ENCODE measurements at places on chromosomes 16 and 17.

DNA sequence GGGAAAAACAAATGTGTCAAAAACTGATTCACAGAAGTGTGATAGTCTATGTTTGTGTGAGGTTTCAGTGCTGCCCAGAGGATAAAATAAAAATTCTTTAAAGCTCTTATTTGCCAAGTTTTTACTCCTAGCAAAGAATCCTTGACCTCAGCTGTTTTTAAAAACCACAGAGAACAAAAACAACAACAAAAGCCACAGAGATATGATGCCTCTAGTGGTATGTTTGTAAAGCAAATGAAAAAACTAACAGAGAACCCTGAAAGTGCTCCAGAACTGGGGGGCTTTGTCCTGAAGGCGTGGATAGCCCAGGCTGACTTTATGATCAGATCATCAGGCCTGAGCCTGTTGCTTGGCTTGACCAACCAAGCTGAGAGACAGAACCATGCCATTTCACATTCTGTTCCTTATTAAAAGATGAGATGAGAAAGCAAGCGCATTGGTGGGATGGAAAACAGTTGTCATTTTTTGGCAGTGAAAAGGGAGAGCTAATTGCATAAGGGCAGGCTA, 411.0 kb downstream of the CPPED1 start:
- no peaks in the 10 kb centered on the region for H3K36me3 ChIP-seq
- H3K27me3 ChIP-seq, result no peaks in the 10 kb centered on the region
- H3K4me3 ChIP-seq, result no peak overlapping the region
- peaks cover 9% of the 10 kb centered on the region for H3K4me1 ChIP-seq
- no peak overlapping the region for H3K27ac ChIP-seq

DNA sequence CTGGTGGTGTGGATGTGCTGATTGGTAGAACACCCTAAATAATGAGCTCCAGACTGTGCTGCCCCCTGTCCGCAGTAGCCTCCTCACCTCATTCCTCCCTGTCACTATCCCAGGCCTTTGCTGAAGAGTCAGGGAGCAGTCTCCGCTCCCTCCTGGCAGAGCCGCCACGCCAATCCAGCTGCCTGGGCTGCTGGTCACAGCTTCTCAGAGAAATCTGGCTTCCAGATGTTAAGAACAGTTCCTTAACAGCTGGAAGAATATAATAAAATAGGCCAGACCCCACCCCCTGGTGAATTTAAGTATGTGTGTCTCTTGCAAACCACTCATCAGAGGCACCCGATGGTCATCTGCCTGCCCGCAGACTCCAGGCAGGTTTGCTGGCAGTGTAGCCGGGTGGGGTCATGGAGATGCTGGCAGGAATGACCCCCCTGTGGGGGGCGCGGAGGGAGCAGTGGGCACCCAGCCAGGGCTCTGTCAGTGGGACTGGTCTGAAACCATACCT, 161.0 kb downstream of the CCDC182 start:
- DNase-seq, result no peak
- no peaks in the 10 kb centered on the region for H3K4me1 ChIP-seq
- no peak overlapping the region for H3K4me3 ChIP-seq
- no peak overlapping the region for H3K27ac ChIP-seq
- no peaks in the 10 kb centered on the region for H3K27me3 ChIP-seq

DNA sequence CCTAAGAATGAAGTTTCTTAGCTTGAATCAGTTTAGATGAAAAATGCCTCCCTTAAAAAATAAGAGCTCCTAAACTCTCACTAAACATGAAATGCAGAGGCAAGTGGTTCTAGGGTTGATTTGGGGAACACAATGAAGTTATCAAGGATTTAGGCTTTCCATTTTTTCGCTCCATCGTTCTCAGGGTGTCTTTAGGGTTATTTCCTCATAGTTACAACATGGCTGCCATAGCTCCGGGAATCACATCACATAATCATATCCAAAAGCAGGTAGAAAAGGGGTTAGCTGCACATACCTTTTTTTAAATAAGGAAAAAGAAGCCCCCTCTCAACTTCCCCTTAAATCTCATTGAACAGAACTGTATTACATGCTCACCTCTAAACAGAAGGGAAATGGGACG, 21.4 kb downstream of the ZP2 start:
- no peak overlapping the region for H3K27ac ChIP-seq
- no peak for DNase-seq
- H3K27me3 ChIP-seq, result peaks cover 4% of the 10 kb centered on the region
- H3K36me3 ChIP-seq, result no peaks in the 10 kb centered on the region

- peaks cover 8% of the 10 kb centered on the region for H3K4me1 ChIP-seq
- no peaks in the 10 kb centered on the region for H3K36me3 ChIP-seq
- DNase-seq, result peak; percentile 61
- H3K27ac ChIP-seq, result no peak overlapping the region
These were observed 74.1 kb downstream of the SOCS1 start for GRCh38 chr16:11181899-11182279.

DNA sequence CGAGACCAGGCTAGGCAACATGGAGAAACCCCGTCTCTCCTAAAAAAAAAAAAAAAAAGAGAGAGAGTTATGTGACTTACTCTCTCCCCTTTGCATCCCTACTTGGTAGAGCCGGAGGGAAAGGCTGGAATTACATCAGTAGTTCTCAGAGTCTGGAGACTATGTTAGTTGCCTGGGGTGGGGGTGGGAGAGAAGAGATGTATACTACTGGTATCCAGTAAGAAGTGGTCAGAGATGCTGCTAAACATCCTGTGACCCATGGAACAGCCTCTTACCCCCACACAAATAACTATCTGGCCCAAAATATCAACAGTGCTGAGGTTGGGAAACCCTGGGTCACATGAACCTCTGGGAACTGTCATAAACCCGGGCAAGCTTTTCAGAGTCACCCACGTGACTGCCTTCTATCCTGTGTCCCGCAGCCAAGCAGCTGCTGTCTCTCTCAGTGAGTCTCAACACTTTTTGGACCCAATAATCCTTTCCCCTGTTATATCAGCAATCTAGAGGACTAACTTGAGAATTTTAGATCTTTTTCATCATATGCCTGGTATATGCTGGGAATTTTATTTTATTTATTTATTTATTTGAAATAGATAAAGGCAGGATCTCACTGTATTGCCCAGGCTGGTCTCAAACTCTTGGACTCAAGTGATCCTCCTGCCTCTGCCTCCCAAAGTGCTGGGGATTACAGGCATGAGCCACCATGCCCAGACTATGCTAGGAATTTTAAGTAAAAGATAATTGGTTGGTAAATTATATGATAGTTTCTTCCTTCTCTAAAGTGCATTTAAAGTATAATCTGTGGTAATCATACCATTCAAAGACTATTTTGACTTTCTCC, 8.7 kb downstream of the EIF1 start:
- DNase-seq, result peak; percentile 64
- peaks cover 4% of the 10 kb centered on the region for H3K4me1 ChIP-seq
- H3K27ac ChIP-seq, result peak overlapping the region; percentile 11
- H3K4me3 ChIP-seq, result no peak overlapping the region
- peaks cover 19% of the 10 kb centered on the region for H3K36me3 ChIP-seq
- H3K27me3 ChIP-seq, result no peaks in the 10 kb centered on the region

Measured in IMR-90 (cell line).